ENCODE measurements at places on chromosomes 16 and 17.
A peak's percentile ranks its signal among the peaks of the same experiment; 100 is the strongest.

DNA sequence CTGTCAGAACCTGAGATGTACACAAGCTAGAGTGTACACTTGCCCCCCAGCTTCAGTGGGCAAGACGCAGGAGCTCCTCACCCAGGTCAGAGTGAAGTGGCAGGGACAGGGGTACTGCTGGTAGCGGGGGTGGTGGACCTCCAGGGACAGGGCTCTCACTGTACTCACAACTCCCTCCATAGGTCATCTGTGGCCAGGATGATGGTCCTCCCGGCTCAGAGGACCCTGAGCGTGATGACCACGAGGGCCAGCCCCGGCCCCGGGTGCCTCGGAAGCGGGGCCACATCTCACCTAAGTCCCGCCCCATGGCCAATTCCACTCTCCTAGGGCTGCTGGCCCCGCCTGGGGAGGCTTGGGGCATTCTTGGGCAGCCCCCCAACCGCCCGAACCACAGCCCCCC is 2.7 kb downstream of the NXPH3 start:
- DNase-seq: no peak

DNA sequence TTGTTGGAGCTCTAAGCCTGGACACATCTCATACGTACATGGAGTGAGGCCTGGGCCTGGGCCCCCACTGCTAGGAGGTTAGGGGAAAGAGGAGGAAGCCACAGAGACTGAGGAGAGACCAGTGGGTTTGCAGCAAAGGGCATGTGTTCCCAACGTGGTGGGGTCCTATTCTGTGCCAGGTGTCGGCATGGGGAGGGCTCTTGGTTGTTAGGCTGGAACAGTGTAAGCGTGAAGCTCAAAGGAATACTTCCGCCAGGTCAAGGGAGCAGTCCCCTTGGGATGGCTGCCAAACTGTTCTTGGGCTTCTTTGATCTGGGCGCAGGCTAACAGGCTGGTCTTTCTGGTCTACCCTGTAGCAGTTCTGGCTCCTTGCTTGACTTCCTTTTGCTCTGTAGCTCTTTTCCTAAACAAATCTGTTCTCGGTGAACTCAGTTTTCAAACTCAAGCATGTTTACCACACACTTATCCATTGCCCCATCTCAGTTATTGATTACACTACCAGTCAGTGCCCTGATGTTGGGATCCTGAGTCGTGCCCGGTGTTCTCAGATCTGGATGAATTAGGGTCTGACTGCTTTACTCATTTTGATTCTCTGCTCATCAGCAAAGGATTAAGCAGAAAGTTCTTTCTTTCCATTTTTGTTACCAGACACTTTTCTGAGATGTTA is 36.4 kb downstream of the GPT2 start:
- no peak for DNase-seq

GRCh38 chr17:41178341-41178740 is 320 bp upstream of the KRTAP4-2 start:
- DNase-seq: no peak

DNA sequence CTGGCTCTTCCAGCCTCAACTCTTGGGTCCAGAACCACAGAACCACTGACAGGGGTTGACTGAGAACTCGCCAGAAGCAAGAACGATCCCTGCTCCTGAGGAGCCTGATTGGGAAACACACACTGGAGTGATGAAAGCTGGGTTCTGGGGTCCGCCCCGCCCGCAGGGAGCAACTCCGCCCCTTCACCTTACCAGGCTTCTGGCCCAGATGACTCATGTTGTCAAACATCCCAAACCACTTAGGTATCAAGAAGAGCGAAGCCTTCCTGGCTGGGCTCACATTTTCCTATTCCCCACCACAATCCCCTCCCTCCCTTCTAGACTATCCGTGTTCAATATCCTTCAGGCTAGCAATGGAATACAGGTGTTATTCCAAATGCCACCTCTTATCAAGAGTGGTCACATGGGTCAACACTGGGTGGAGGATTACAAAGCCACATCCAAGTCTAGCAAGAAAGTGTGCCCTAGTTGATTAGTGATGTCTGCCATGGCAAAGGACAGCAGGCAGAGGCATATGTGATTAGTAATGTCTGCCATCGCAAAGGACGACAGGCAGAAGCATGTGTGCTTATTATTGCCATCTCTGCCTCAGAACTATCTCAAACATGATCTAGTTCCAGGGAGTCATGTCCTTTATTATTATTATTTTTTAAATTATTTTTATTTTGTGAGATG is 70.5 kb downstream of the TIMM22 start:
- DNase-seq: no peak

DNA sequence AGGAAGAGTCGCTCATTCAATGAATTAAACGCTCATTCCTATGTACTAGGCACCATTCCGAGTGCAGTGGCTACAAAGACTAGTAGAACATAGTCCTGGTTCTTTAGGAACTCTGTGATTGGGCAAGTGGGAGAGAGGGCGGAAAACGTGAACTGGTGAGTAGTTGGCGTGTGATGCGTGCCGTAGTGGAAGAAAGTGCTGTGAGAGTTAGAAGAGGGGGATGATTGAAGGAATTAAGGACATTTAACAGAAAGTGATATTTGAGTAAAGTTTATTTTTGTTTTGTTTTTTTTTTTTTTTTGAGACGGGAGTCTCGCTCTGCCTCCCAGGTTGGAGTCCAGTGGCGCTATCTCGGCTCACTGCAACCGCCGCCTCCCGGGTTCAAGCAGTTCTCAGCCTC is 7.9 kb upstream of the SLFN14 start:
- peak; percentile 50 for DNase-seq

DNA sequence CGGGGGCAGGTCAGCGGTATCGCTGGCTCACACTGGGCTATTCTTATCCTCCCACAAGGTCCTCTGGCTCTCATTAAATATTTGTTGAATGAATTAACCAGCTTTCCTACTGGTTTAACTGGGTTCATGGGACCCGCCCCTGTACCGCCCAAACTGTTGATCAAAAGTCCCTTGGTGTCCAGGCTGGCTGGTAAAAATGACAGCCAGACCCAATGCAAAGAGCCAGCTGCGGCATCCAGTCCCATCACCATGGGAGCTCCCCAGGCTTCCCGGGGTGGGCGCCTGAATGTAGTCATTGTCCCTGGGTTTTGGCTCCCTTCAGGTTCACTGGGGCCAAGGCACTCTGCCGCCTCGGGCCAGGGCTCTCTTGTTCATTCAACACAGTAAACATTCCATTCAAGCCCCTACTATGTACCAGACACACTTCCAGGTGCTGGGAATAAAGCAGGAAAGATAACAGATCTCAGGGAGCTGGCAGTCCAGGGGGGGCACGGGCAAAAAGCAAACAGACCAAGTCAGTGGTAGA is 11.7 kb upstream of the ATP2C2 start:
- no peak for DNase-seq

DNA sequence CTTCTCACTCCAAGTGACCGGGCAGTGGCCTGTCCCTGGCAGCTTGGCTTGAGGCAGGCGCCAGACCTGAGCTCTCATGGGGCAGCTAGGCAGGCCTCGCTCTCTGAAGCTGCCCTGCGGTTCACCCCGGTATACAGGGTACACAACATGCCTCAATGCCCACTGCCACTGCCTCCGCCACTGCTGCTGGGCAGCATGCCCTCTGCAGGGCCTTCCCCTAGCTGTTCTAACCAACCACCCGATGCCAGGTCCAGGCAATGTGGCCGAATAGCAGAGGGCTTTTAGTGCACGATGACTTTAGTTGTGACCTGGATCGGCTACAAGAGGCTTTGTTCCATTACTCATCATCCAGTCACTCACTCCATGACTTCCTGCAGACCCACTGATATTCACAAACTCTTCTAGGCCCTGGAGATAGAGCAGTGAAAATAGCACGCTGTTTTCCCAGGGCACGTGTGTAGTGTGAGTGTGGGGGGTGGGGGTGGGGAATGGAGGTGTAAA is 19.7 kb downstream of the CDC42EP4 start:
- DNase-seq: no peak

GRCh38 chr17:32627239-32627996 is 140.6 kb downstream of the CDK5R1 start:
- no peak for DNase-seq

- no peak for DNase-seq
These were observed 30.1 kb downstream of the ABCA8 start for GRCh38 chr17:68924793-68925720.

- DNase-seq: peak; percentile 95
These were observed 44.4 kb upstream of the MED13 start for GRCh38 chr17:62109378-62109902.

GRCh38 chr17:81807839-81808238 is 3.9 kb downstream of the GCGR start:
- no peak for DNase-seq

DNA sequence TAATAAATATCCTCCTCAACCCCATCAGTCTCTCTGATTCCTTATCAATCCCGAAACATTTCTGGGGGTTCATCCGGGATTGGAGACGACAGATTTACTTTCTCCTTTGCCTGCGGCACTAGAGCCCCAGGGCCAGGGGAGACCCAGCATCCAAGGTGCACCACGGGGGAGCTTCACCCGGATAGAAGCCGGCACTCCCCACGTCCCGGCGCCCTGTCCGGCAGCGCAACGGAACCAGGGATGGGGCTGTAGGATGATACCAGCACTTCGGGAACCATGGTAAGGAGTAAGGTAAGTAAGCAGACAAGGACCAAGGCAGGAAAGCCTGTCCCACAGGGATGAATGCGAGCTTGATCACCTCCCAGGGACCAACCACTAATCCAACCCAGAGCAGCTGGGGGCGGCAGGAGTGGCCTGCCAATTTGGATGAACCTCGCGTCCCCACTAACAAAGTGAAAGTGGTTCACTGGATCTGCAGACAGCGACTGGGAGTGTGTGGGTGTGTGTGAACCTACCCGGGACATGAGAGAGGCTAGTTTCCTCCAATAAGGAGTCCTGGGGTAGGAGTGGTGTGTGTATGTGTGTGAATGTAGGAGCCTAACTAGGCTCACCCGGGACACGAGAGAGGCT is 11.9 kb downstream of the POLR3K start:
- DNase-seq: no peak

- DNase-seq: no peak
These were observed 3.2 kb upstream of the KRT20 start for GRCh38 chr17:40888196-40888720.

GRCh38 chr16:5781436-5781835 is 683.8 kb upstream of the EEF2KMT start:
- no peak for DNase-seq

DNA sequence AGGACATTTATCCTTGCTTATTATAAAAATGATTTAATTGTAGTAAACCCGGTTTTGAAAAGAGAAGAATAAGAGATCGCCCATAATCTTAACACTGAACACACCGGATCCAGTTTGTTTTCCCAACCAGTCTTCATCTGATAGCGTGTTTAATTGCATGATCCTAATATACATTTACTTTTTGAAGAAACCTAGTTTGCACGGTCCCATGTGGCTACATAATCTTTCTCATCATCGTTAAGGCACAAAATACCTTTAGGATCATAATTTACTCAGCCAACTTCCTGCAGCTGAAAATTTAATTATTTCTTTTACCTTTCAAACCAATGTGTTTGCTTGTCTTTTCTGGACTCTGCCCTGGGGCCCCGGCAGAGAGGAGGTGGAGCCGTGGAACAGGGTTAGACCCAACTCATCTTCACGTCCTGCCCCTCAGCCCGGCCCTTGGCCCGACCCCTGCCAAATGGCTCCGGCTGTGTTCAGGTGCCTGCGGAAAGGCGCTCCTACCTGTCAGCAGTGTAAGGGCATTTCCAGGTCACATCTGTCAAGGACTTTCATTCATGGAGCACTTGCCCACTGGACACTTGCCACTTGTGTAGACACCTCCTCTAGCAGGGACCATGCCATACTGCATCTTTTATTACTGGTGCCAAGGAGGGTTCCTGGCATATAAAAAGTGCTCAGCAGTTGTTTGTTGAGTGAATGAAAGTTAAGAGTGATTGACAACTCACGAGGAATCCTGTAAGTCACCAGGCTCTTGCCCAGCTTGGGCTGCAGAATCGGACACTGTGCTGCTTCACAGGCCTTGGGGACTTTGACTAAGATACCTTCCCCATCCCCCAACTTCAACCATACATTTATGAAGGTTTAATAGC is 28.6 kb downstream of the SMARCE1 start:
- DNase-seq: no peak

GRCh38 chr17:67376737-67377487 is at the start of gene PITPNC1:
Gene PITPNC1, plus strand, starts transcription at chr17:67377281.
- DNase-seq: peak; percentile 95

GRCh38 chr17:69878661-69879060 is 196.4 kb upstream of the KCNJ16 start:
- DNase-seq: no peak

DNA sequence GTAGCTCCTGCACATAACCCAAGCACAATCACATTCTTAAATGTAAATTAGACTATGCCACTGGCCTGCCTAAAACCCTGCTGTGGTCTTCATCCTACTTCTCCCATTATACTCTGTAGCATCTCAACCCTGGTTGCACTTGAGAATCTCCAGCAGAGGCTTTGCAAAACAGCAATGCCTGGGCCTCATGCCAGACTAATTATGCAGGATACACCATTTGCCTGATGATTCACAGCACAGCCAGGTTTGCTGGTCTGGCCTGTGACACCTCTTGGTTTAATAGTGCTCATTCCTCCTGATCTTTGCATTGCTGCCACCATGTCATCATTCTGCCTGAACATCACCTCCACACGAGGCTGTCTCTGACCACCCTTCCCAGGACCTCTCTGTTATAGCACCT is 491.9 kb upstream of the TOM1L1 start:
- no peak for DNase-seq

DNA sequence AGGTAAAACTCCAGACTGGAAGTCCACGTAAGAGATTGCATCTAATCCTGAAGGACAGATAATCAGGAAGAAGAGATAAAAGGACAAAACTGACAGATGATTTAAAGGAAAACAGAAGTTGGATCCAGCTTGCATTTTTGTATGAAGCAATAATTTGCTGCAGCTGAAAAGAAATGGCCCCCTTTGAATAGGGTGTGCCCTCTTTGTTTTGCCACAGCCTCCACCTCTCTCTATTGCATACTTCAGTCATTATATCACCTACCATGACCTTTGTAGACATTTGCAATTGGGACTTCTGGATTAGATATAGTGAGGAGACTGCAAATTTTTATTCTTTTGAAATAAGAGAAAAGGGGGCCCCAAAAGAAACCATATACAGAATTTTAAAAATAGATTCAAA is 8.1 kb downstream of the NOG start:
- no peak for DNase-seq

- DNase-seq: peak; percentile 63
These were observed at the start of gene CORO6 for GRCh38 chr17:29622337-29623282. Gene CORO6, minus strand, starts transcription at chr17:29622912. Its CDS starts 1,491 bp downstream, at chr17:29621421.

GRCh38 chr16:68636064-68636560 is 9.0 kb upstream of the CDH3 start:
- no peak for DNase-seq

DNA sequence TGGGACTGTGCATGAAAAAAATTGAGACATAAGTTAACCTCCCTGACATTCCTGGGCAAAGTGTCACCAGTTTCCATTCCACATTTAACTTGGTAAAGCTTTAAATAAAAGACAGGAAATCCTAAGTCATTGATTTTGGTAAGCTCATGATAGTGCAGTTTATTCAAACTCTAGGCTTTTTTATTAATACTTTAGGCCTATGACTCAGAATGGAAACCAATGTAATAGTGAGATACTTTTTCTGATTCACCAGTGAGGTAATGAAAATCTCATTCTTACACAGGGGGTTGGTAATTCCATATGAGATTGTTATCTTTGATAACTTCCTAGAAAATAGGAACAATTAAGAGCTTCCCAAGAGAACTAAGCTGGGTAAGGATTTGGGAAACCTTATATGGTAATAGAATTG is 91.1 kb downstream of the NLK start:
- no peak for DNase-seq
